ENCODE measurements at places on chromosomes 5 and 9. TPM values are rescaled to one million over a fixed set of nuclear protein-coding genes. Genes with fewer than 3 reads are reported as not detected.

The PCDHA3 gene
- total RNA-seq = 0.48 TPM

- DNase-seq = no peak
Observed at GRCh38 chr5:115330830-115331229, 34.4 kb upstream of the CCDC112 start.

DNA sequence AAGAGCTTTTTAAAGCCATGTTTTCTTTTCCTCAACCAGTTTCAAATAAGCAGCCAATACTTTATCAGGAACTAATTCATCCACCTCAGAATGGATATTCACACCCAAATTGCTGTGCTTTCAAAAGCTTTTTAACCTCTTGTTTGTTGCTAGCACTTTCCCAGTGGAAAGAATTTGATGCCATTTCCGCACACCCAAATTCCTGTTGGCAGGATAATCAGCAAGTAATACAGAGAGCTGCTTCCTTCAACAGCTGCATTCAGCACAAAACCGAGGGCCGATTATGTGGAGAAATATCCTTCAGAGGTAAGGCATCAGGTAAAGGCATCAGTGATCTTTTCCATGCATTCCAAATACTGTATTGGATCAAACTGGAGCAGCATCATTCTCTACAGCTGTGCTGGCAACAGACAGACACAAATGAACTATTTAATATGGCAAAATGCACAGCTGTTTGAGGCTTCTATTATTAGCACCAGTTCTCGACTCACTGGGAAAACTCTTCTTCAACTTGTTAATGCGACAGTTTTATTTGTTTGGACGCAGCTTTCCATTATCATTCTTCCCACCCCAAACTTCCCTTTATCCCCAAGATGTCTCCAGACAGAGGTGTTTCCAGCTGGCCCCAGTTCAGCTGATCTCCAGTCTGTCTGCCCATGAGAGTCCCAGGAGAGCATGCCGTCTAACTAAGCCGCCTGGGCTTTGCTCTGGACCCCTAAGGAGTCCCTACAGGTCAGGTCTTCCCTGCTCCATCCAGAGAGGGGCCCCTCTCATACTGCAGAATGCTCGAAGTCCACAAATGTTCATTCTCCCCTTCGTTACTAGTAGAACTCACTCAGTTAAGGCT, 22.2 kb upstream of the MGAT1 start:
- no peak for DNase-seq

- DNase-seq = no peak
Observed at GRCh38 chr5:56112526-56113121, 117.9 kb upstream of the IL6ST start.

DNA sequence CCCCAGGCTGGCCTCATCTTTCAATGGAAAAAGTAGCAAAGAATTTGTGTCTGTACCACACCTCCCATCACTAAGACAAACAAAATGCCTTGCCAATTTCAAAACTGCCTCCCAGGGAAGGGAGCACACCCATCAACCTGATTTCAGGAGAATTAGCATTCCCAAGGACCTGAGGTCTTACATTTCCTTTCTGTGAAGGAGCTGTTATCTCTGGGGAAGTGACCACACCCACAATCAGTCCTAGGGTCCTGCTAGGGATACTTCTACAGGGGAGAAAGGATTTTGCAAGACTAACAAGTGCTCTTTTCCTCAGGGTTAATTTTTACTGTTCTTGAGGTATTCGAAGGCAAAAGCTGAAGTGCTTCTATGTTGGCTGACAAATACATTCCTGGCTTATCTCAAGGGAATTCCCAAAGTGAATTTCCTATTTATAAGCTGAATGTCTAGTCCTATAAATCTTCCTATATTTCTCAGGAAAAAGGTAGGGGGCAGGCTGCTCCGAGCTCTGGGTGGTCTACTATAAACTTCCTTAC, 97.4 kb upstream of the ITGA1 start:
- no peak for DNase-seq

- no peak for DNase-seq
Observed at GRCh38 chr5:179194941-179195381, 134.8 kb downstream of the ZNF354C start.

DNA sequence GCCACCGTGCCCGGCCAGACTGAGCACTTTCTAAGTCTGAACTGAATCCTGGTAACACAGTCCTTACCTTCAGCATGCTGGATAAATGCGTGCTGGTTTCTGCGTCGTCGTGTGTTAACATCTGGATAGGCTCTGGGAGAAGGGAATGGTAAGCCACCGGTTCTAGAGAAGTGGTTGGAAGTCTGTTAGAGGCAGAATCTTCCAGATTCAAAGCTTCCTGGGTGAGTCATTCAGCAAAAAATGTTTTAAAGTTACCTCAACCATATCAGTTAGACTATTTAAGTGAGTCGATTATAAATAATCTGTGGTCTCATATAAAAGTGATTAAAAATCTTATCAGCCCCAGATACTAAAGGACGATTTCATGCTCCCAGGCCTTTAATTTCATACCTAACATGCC, 256.5 kb upstream of the NFIL3 start:
- DNase-seq = peak; percentile 23

GRCh38 chr9:133584167-133584558, 25.0 kb downstream of the FAM163B start:
- DNase-seq = no peak

The GNA14 gene
- total RNA-seq = 4.3 TPM

The PCDHGB6 gene
- total RNA-seq = 7.1 TPM

GRCh38 chr5:150361301-150361700, 3.8 kb downstream of the TCOF1 start:
- no peak for DNase-seq

- DNase-seq = no peak
Observed at GRCh38 chr9:89293014-89293413, 18.0 kb upstream of the CKS2 start.

GRCh38 chr9:36218011-36218410, 27.3 kb downstream of the CLTA start:
- DNase-seq = no peak

- no peak for DNase-seq
Observed at GRCh38 chr5:73437101-73437776, 11.3 kb downstream of the FOXD1 start.

The COL5A1 gene
- total RNA-seq = 10.9 TPM

Measured in right atrium auricular region (tissue), 2 donors.